Muscle of leg (tissue), 16 donors: ENCODE measurements at places on chromosomes 5 and 9. TPM values are rescaled to one million over a fixed set of nuclear protein-coding genes. Genes with fewer than 3 reads are reported as not detected.

FOXD4L4 gene
- 0.64 TPM for polyA plus RNA-seq

PCDHGA7 gene
- 2.4 TPM for polyA plus RNA-seq

LMX1B gene
- 1.0 TPM for polyA plus RNA-seq

FAM221B gene
- 0.22 TPM for polyA plus RNA-seq

OR13C4 gene
- not detected for polyA plus RNA-seq

FRMPD1 gene
- polyA plus RNA-seq, result 12.5 TPM

ACOT12 gene
- 0.23 TPM for polyA plus RNA-seq

GABRA1 gene
- polyA plus RNA-seq, result not detected

GPR21 gene
- 0.38 TPM for polyA plus RNA-seq

CENPK gene
- 15.2 TPM for polyA plus RNA-seq

EIF4E1B gene
- not detected for polyA plus RNA-seq

FOXI1 gene
- not detected for polyA plus RNA-seq

SLCO6A1 gene
- polyA plus RNA-seq, result 0.48 TPM

CORO2A gene
- polyA plus RNA-seq, result 0.49 TPM

ARL14EPL gene
- polyA plus RNA-seq, result not detected

CD14 gene
- 21.0 TPM for polyA plus RNA-seq

SPINK4 gene
- polyA plus RNA-seq, result not detected

MYOT gene
- 218 TPM for polyA plus RNA-seq

ICE1 gene
- polyA plus RNA-seq, result 23.4 TPM

NFX1 gene
- 21.9 TPM for polyA plus RNA-seq

STK10 gene
- polyA plus RNA-seq, result 18.2 TPM

SYNPO gene
- 30.8 TPM for polyA plus RNA-seq

ROPN1L gene
- polyA plus RNA-seq, result not detected

ZCCHC7 gene
- polyA plus RNA-seq, result 12.9 TPM

PARP8 gene
- polyA plus RNA-seq, result 9.3 TPM

CDC20B gene
- polyA plus RNA-seq, result 0.11 TPM

SEMA6A gene
- 40.2 TPM for polyA plus RNA-seq

GDF9 gene
- polyA plus RNA-seq, result 0.70 TPM

NOXA1 gene
- polyA plus RNA-seq, result 2.3 TPM

PTPRD gene
- 93.1 TPM for polyA plus RNA-seq

FREM1 gene
- 28.1 TPM for polyA plus RNA-seq

GABRA6 gene
- not detected for polyA plus RNA-seq

LIFR gene
- 32.3 TPM for polyA plus RNA-seq

FGFR4 gene
- polyA plus RNA-seq, result 218 TPM

SHROOM1 gene
- polyA plus RNA-seq, result 3.0 TPM

CDH6 gene
- polyA plus RNA-seq, result 4.2 TPM

AHRR gene
- 1.7 TPM for polyA plus RNA-seq

TAF11L2 gene
- polyA plus RNA-seq, result not detected

PCDHB16 gene
- polyA plus RNA-seq, result 6.5 TPM
